ENCODE measurements at places on chromosomes 3 and 15. TPM values are rescaled to one million over a fixed set of nuclear protein-coding genes. Genes with fewer than 3 reads are reported as not detected.

Gene AGBL1
- not detected for total RNA-seq

- DNase-seq, result no peak
Observed at GRCh38 chr3:27166888-27167287, 202.3 kb downstream of the NEK10 start.

Gene SLC24A5
- not detected for total RNA-seq

- DNase-seq, result no peak
Observed at GRCh38 chr15:67495585-67495984, 25.3 kb upstream of the C15orf61 start.
